ENCODE measurements at places on chromosomes 1 and 21.

GRCh38 chr1:37663426-37664000 is 28.8 kb upstream of the CDCA8 start:
- DNase-seq = no peak

DNA sequence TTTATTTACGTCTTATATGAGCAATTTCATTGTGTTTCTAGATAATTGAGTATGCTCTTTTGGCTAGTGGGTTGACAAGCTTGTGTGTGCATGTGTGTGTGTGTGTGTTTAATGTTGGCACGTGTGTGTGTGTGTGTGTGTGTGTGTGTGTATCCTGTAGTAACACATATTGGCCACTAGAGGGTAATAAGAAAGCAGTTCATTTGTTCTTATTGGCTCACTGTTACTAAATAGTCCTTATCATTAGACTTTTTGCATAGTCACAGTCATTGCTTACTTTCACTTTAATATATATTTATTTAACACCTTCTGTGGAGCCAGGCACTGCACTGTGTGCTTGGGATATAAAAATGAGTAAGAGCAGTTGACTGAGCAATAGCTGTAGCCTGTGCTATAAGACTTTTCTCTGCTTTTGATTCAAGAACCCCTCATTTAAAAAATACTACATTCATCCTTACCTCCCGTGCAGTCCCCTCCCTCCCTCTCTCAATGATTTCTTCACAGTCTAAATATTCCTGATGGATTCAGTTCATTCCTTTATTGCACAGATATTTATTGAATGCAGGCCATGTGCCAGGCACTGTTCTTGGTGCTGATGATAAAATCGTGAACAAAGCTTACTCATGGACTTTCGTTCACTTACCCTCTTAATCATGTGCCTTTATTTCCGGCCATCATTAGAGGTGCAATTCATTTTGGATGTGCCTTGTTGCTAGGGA is 96.7 kb downstream of the DYRK1A start:
- no peak for DNase-seq

GRCh38 chr1:97163591-97164275 is 442.1 kb downstream of the PTBP2 start:
- DNase-seq = no peak

DNA sequence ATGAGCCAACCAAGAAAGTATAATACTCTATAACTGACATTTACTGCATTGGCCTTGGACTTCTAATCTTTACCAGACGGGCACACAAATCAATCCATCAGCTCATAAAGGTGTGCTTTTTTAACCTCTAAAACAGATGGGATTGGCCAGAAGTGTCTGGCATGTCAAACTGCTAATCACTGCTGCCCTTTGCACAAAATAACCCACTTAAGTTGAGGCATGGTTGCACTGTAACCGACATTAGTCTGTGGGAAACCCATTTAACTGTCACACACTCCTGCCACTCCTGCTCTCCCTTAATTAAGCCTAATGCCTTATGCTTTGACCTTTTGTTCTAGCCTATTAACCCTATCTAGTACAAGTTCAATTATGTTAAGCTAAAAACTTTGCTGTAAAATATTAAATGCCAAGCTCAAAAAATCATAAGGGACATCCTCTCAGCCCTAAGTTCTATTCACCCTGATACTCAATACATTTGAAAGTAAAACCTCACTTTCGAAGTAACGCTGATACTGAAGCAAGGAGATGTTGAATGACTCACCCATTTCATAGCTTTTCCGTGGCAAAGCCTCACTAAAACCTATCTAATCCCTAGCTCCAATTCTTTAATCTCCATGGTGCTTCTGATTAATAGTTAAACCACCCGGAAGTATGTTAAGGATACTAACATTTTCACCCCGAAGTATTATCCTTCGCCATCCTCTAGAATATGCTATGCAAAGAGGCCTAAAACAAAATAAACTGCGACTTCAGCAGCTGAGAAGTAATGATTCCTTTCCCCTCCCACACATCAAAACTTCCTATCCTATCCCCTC is 12.9 kb downstream of the NRIP1 start:
- no peak for DNase-seq

DNA sequence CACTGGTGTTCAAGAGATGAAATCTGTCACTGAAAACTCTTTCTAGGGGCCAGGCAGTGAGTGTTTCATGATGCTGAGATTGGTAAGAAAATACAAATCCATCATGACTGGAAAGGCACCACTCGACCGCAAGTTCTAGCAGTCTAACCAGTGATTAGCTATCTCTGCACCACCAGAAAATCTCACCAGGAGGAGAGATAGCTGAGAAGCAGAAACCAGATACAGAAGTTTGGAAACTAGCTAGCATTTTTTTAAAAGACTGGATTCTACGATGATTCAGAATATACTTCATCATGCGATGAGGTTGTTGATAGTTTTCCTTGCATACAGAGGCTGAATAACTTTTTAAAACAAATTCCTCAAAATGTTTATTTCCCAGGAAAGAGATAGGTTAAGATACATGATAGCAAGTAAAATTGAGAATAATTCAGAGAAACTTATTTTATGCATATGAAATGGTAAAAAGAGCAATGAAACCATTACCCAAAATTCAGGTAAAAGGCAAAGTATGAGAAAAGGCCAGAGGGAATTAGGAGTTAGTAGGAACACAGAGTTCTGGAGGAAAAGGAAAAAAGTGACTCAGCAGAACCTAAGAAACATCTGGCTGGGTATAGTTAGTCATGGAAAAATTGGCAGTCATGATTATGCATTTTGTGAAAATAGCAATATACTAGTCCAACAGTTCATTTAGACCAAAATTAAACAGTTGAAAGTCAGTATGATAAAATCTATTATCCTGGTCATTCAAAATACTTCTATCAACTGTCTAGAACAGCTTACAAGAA is 3.3 kb upstream of the F3 start:
- DNase-seq = no peak

GRCh38 chr21:27047283-27047657 is 80.4 kb upstream of the ADAMTS5 start:
- no peak for DNase-seq

DNA sequence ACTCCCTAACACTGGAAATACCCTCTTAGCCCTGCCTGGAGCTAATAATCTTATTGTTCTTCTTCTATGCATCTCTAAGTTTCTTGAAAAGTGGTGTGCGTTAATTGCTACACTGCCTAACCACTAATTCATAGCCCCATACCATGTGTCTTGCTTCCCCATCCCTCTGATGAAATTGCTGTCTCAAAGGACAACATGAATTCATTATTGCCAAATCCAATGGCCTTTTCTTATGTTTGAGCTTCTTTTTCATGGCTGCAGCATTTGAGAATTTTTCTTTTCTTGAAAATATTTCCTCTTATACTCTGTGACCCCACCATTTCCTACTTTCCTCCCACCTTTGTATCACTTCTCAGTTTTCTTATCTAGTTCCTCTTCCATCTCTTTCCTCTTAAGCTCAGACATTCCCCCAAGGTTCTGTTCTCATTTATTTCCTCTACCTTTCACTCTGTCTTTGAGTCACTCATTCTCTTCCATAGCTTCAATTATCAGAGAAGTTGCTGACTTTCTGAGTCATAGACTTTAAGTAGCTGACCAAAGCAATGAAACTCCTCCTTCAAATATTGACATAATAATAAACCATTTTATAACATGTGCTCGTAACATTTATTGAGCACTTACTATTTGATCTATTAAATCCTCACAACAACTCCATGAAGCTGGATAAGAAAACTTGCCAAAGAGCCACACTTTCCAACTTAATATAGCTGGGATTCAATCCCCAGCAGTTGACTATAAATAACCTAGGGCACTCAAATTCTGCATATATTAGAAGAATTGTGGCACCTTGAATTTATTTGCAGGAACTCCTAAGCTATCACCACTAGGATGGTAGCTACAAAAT is 35.5 kb upstream of the ATP6V1G3 start:
- DNase-seq = no peak

GRCh38 chr21:46124926-46125845 is 27.3 kb downstream of the COL6A2 start:
- DNase-seq = no peak

DNA sequence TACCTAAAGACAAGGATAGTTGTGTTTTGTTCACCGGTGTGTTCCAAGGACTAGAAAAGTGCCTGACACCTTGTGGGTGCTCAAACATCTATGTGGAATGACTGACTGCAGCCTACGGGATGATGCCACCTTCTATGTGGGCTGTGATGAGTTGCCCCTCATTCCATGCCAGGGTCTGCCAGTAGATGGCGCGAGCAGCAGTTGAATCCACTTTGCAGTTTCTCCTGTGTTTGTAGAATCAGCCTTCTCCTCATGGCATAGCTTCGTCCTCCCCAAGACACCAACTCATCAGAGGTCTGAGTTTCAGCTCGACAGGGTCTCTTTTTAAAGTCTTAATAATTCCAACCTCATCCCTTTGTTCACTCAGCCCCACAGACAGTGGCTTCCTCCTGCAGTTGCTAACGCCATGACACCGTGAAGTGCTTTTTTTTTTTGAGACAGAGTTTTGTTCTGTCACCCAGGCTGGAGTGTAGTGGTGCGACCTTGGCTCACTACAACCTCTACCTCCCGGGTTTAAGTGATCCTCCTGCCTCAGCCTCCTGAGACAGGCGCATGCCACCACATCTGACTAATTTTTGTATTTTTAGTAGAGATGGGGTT is 133.7 kb downstream of the CAPN8 start:
- DNase-seq = peak; percentile 65

- no peak for DNase-seq
Observed at GRCh38 chr1:200366577-200367253, 43.1 kb downstream of the ZNF281 start.

DNA sequence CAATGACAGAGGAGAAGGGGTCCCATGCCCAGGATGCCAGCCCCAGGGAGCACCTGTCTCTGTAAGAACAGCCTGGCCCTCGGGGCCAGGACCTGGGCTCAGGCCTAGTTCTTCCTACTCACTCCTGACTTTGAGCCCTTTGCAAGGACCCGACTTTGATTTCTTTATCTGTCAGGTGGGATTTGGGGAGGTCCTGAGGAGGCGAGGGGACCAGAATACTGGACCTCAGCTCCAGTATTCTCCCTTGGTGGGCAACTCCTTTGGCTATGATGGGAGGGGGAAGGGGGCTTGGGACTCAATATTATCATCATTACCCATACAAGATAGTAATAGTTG is 18.1 kb downstream of the KCNQ4 start:
- DNase-seq = no peak

DNA sequence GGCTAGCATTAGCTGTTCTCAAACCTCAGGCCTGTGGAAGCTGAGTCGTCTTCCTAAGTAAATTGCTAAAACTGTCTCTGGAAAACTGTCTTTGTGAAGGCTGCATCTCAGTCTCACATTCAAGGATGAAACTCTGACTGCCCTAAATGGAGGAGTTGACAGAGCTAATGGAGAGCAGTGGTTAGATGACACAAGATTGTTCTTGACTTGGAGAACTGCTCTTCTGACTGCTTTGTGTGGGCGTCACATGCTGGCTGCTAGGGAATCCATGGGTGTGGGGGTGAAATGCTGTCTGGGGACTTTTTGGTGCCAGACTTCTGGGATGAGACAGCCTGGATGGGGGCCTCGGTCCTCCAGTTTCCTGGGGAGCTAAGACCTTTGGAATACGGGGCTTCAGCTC is 24.5 kb upstream of the TSPAN2 start:
- no peak for DNase-seq

GRCh38 chr1:213571419-213571818 is 416.4 kb upstream of the PROX1 start:
- no peak for DNase-seq

DNA sequence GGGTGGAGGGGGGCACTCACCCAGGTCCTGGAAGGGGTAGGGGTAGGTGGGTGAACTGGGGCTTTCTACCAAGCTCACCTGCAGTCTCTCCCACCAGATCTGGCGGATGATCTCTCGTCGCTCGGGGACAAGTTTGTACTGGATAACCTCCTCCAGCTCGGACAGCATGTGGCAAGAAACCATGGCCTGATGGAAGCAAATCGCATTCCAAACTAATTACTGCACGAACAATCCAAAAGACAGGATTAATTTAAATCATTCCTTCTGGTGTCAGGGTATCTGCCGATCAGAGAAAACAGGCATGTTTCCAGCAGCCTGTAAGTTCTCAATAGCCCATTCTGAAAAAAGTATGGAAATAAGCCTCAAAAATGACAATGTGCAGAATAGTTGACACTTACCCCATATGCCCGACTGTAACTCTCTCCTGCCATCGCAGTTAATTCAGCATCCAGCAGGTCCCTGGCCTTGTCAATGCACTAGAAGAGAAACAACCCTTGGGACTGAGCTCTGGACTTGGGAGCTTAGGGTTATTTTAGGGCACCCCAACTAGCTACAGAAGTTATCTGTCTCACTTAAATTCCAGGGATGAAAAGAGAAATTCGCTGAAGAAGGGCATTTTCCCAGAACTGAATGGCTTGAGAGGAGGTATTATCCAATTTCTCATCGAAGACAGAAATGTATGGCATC is 44.4 kb upstream of the ANGPTL7 start:
- DNase-seq = no peak

GRCh38 chr1:181557313-181557712 is 74.0 kb downstream of the CACNA1E start:
- DNase-seq = no peak

DNA sequence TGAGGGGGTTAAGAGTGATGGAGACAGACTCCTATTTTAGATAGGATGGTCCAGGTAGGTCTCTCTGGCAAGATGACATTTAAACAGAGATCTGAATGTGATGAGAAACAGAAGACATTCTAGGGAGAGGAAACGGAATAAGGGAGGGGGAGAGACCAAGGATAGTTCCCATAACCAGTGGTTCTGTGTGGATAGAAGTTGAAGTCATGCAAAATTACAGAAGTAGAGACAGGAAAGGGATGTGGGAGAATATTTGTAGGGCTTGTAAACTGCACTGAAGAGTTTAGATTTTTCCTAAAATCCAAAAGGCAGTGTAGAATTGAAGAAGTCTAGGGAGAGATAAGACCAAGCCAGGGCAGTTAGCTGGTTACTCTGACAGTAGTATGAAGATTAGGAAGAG is 200.6 kb downstream of the GRIK1 start:
- no peak for DNase-seq

DNA sequence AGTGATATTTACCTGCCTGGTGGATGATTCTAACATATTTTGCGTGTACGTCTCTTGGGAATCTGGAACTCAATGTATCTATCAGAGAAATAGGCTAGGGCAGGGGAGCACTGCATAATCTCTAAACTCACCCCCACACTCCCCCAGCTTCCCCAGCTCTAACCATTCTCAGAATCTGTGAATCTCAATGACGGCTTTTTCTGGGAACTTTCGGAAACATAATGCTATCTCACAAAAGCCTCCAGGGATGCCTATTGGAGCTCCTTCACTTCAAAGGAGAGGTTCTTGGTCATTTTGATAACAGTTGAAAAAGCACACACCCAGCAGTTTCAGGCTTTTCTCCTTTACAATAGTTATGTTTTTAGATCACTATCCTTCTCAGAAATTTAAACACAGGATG is 113.8 kb upstream of the MAGI3 start:
- DNase-seq = no peak

- DNase-seq = no peak
Observed at GRCh38 chr1:221166559-221167318, 287.5 kb downstream of the HLX start.

DNA sequence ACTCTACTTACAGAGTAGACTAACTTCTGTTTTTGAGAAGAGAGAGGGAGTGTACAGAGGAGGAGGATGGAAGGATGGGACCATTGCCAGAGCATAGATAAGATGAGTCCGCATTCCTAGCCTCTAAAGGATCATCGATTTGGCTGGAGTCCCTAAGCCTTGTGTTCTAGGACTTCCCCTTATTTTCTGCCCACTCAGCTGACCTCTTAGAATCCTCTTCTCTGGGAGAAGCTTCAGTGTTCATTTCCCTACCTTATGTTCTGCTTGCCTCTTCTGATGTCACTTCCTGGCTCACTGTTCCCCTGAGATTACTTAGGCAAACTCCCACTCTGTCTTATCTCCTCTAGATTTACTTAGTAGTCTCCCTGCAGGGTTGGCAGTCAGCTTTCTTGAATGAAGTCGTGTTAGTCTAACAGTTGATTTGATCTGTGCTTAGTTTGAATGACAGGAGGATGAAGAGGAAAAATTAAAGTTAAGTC is 156.7 kb downstream of the SYT2 start:
- no peak for DNase-seq
